Aorta (tissue), 5 donors: ENCODE measurements at places on chromosomes 6 and 20. TPM values are rescaled to one million over a fixed set of nuclear protein-coding genes. Genes with fewer than 3 reads are reported as not detected.

The FKBP5 gene
- polyA plus RNA-seq: 102 TPM

- H3K27me3 ChIP-seq: no peaks in the 10 kb centered on the region
- no peak for DNase-seq
- no peak overlapping the region for H3K4me3 ChIP-seq
- no peak overlapping the region for H3K27ac ChIP-seq
These were observed 4.1 kb downstream of the HLA-B start for GRCh38 chr6:31352683-31353383.

DNA sequence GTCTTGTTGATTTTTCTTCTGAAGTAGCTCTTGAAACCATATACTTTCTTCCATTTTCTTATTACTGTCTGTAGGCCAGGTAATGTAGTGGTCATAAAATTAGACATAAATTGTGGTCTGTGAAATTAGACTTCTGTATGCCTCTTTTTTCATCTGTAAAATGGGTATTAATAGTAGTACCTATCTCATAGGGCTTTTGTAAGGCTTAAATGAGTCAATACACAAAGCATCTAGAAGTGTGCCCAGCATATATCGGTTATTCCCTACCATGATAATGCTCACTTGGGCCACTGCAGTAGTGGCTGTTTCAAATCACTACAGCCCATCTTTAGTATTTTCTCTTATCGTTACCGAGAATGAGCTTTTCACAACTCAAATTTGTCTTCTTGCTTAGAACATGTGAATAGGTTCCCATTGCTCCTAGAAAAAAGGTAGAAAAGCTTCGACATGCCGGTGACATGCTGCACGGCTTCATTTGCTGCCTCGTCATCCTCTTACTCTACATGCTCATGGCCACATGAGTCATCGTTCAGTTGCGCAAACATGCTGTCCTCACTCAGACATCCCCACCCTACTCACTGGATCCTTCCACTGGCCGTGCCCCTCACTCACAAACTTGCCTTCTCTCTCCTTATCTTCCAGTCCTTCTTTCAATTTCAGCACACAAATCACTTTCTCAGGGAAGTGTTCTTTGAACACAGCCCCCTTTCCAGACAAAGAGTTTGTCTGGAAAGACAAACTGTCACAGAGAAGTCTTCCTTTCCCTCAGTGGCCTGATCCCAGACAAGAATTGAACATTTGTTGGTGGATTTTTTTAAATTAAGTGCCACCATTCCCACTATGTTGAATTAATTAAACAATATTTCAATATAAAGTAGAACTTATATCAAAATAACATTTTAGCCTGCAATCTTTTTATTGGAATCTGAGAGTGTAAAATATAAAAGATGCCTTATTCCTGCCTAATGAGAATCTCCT lies 32.2 kb upstream of the ERVFRD-1 start:
- peak; percentile 81 for DNase-seq
- no peaks in the 10 kb centered on the region for H3K4me1 ChIP-seq
- H3K27ac ChIP-seq: no peak overlapping the region

The HLA-DMB gene
- 35.7 TPM for polyA plus RNA-seq

GRCh38 chr6:27374824-27375612 lies 13.5 kb upstream of the ZNF391 start:
- DNase-seq: peak; percentile 85
- no peaks in the 10 kb centered on the region for H3K36me3 ChIP-seq
- no peaks in the 10 kb centered on the region for H3K27me3 ChIP-seq
- H3K4me1 ChIP-seq: no peaks in the 10 kb centered on the region
